ENCODE measurements at places on chromosomes 4 and X.

DNA sequence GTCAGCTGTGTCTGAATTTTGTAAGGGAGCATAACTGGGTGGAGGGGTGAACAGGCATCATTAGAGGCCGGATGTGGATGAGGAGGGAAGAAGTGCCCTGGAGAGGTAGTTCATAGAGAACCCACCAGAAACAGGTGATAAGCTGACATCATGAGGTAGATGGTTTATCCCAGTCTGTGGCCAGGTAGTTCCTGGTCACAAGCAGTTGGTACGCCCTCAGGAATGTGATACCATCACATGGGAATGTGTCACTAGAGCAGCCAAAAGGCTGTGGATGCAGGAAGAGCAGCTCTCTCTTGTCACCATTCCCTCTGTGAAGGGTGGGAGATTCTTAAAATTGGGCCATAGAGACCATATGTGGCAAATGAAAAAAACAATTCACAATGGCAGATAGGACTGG lies 21.9 kb downstream of the MSN start:
- DNase-seq: no peak

DNA sequence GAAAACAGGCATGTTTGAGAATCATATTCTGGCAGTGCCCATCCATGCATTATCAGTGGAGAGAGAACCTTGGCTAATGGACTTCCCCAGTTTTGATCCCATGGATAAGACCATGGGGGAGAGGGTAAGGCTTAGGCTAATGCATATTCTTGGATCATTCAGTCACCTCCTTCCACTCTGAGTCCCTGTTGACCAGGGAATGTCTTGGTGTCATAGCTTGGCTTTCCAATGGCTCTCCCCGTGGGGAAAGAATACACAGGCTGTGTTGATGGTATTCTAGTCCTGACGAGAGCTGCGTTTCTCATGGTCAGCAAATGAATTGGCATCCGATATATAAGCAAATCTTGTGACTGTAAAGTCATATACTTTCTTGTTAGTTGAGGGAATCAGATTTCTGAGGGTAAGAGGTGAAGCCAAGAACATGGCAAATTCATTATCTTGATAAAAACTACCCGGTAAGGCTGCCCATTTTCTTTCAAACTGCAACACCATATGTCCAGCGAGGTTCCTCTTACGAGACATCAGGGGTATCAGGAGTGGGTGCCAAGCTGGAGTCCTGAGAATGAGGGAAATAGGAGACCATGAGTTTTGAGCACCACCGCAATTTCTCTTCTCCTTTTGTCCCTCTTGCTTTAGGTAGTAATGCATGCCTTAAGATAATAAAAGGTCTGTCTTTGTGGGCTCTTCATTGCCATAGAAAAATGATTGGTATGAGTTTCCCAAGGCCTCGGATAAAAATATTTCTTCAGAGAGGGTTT lies 18.0 kb downstream of the RHOH start:
- no peak for DNase-seq

DNA sequence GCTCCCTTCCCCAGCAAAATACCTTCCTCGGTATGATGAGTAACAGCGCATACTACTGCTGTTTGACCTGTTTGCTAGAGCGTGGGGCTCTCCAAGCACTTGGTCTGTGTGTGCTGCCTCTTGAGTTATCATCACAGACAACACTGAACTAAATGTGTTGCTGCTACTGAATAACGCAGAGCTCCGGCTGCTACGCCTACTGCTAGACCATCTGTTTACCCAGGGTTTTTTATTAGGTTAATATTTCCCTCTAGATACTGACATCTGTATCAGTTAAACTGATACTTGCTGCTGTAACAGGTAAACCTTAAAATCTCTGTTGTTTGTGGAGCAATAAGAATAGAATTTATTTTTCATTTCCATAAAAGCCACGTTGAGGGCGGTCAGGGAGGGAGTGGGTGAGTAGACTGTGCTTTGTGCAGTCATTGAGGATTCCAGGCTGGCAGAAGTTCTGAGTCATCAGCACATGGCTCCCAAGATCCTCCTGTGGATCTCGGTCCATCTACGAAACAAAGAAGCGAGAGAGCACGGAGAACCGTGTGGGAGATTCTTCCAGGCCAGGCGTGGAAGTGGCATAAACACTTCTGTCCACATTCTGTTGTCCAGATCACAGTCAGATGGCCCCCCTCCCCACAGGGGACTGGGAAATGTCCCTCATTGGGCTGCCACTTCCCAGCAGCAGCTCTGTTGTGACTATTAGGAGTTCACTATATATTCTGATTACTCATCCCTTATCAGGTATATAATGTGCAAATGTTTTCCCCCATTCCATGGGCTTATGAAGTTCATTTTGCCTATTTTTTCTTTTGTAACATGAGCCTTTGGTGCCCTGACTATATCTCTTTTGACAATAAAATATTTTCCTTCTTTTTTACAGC lies 14.1 kb downstream of the GRK4 start:
- DNase-seq: no peak

- peak; percentile 81 for DNase-seq
Measured at GRCh38 chr4:11402192-11402591, 26.5 kb downstream of the HS3ST1 start.

- peak; percentile 20 for DNase-seq
Measured at GRCh38 chr4:127832585-127832984, 48.1 kb upstream of the PLK4 start.

DNA sequence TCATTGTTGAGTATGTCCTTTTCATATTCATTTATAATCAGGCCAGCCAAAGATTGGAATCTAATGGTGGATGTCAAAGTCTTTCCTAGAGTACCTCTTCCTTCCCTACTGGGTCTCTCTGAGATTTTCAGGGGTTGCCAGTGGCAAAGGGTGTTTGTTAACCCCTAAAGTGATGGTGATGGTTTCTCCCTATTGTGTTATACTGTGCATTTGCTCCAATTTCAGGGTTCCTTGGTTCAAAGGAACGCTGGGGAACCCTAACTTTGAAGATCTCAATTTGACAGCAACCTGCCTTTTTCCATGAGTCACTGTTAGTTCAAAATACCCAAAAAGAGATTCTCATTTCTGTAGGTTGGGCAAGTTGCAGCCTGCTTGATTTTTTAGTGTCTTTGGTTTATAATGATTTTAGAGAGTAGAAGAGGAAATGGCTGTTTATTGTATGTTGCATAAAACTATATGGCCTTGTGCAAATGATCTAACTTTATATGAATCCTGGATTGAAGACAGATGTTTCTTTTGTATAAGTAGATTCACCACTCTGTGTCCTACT lies 23.0 kb downstream of the GAB1 start:
- no peak for DNase-seq

Measured in MM.1S (cell line).